Hypothalamus (tissue), 51 donors: ENCODE measurements at places on chromosomes 12 and 14.
A peak's percentile ranks its signal among the peaks of the same experiment; 100 is the strongest.

GRCh38 chr14:100578552-100578951, 8.7 kb downstream of the BEGAIN start:
- DNase-seq, result no peak

DNA sequence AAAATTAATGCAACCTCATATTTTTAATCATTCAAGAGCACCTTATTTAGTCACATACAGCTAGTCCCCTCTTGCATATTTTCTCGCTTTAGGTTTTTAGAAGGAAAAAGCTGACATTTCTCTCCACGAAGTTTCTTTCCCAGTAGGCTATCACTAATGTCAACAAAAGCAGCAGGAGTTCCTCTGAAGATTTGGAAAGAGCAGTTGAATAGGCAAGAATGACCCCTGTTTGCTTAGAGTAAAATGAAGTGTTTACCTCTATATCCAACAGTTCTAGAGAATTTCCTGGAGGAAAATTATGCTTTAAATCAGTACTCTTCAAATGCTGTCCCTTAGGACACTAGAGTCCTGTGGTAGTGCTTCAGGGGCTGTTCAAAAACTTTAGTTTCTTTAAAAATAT, 188.1 kb upstream of the PRKD1 start:
- no peak for DNase-seq

GRCh38 chr14:55353686-55354467, 57.8 kb downstream of the ATG14 start:
- no peak for DNase-seq

DNA sequence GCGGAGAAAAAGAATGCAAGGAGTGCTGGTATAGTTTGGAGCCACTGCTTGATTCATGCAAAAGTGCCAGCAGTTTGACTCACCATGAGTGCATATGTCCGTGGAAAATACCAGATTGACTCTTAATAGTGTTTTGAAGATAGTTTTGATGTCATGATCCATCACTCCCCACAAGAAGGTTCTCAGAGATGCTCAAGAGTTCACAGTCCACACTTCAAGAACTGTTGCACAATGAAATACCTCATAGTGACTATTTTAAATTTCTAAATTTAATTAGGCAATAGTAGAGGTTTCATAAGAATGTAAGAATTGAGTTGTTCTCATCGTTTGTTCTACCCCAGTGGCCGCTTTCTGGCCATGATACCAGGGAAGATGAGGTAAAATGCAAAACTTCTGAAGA, 286.6 kb upstream of the RGS6 start:
- no peak for DNase-seq

DNA sequence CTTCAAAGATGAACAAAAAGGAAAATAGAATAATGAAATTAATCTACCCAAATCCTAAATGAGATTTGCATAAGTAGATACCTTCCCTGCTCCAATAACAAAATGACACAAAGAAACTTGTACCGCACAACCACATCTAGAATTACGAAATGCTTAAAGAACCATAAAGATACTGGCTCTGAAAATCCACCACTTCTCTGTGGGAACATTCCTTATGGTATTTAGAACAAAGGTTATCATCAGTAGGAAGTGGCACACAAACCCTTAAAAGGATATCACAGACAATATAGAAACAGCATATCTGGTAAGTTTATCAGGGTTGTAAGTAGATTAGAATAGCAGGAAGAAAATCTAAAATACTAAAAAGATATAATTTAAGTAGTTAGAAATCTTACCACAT, 11.6 kb downstream of the IAPP start:
- no peak for DNase-seq

- peak; percentile 81 for DNase-seq
Measured at GRCh38 chr14:100297320-100298300, 8.6 kb downstream of the SLC25A29 start.

DNA sequence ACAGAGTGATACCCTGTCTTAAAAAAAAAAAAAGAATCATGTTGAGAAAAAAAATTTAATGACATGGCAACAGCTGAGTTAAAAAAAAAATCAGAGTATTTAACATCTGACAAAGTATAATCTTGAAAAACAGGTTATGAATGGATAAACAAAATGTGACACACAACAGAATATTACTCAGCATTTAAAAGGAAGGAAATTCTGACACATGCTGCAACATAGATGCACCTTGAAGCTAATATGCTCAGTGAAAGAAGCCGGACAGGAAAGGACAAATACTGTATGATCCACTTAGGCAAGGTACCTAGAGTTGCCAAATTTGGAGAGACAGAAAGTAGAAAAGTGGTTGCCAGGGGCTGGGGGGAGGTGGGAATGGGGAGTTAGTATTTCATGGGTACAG, 19.4 kb upstream of the EIF2B2 start:
- DNase-seq, result no peak

GRCh38 chr14:105918496-105919262, 392.3 kb downstream of the TMEM121 start:
- no peak for DNase-seq

GRCh38 chr12:11771895-11772502, 122.5 kb downstream of the ETV6 start:
- no peak for DNase-seq
